Activated naive CD4-positive, alpha-beta T cell treated with anti-CD3 and anti-CD28 coated beads for 36 hours (primary cell): ENCODE measurements at places on chromosomes 2 and 18. TPM values are rescaled to one million over a fixed set of nuclear protein-coding genes. Genes with fewer than 3 reads are reported as not detected.

DNA sequence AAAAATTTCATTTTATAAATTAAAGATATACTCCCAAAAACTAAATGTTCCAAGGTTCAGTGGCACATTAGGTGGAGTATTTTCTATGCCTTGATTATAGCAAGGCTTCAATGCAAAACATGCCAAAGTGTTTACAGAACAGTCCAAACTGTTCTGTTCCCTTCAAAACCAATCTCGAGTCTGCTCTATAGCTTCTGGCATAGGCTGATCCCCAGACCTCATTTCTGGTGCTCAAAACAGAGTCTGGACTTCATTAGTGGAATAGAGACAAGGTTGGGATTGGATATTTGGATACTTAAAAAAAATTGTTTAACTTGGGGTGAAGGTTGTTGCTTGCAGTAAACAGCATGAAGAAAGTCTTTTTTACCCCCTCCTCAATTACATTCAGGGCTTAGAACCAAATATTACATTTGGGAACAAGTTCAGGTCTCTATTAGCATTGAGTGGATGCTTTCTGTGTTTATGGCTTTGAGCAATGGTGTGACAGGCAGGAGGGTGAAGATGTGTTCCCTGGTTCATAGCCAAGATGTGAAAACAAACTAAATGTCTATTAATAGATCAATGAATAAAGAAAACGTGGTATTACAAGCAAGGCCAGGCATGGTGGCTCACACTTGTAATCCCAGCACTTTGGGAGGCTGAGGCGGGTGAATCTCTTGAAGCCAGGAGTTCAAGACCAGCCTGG is 208.1 kb upstream of the RND3 start:
- DNase-seq, result no peak

VWA3B gene
- total RNA-seq, result 0.43 TPM

ITGA4 gene
- 26.6 TPM for total RNA-seq

KLHL29 gene
- total RNA-seq, result 2.4 TPM

DNA sequence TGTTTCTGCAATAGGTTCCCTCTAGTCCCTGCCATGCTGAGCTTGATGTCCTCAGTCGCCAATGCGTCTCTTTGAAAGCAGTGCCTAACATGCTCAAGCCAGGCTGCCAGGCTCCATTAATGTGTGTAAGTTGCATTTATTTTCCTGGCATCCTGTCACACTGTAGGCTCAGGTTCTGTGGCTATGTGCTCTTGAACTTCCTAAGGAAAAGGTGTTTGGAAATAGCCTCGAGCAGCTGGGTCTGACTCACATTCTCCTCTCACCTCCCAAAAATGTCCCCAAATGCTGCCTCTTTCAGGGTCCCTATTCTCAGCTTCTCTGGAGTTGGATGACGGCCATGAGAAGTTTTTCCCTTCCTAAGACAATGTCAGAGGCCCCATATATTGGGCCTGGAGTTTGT is 58.0 kb upstream of the SLC14A2 start:
- no peak for DNase-seq

- DNase-seq, result no peak
Observed at GRCh38 chr2:150204451-150204850, 283.0 kb downstream of the RND3 start.

B4GALT6 gene
- total RNA-seq, result 3.6 TPM

TEKT4 gene
- not detected for total RNA-seq

TMEM17 gene
- total RNA-seq, result not detected

DNA sequence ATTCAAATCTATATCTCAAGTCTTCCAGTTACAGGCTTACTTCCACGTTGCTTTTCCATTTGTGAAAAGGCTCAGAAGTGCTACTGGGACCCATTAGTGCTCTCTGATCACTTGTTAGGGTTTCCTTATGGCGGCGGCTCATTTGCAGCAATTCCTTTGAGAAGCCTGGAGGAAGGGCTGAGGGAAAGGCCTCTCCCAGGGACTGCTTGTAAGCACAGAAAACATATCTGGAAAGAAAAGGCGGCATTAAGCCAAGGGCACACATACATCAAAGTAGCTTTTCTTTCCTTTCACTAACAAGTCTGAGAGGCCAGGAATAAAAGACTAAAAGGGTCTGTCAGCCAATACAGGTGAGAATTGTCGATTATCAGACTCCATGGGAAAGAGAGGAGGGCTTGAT is 39.4 kb upstream of the ITGB6 start:
- DNase-seq, result no peak

DNA sequence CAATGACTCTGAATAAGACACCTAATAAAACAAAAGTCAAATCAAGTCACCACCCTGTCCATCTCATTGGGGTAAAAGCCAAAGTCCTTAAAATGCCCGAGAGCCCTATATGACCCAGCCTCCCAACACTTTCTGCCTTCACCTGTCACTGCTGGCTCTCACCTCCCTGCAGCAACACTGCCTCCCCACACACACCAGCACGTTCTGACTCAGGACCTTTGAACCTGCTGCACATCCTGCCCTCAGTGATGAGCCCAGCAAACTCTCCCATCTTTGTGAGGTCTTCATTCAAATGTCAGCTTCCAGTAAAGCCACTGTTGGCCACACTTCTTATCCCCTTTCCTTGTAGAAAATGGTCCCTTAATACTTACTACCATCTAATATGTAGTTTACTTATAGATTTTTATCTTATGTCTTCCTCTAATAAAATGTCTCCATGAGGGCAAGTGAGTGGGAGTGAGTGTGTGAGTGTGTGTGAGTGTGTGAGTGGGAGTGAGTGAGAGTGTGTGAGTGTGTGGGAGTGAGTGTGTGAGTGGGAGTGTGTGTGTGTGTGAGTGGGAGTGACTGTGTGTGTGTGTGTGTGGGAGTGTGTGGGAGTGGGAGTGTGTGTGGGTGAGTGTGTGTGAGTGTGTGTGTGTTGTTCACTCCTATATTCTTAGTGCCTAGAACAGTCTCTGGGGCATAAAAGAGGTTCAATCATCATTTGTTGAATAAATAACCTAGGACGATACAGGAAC is 504.7 kb downstream of the EIPR1 start:
- DNase-seq, result peak; percentile 14

CCDC74A gene
- 7.1 TPM for total RNA-seq

- no peak for DNase-seq
Observed at GRCh38 chr2:1687254-1687653, 57.1 kb downstream of the PXDN start.

- DNase-seq, result no peak
Observed at GRCh38 chr2:169415233-169415748, 53.0 kb upstream of the LRP2 start.

DNA sequence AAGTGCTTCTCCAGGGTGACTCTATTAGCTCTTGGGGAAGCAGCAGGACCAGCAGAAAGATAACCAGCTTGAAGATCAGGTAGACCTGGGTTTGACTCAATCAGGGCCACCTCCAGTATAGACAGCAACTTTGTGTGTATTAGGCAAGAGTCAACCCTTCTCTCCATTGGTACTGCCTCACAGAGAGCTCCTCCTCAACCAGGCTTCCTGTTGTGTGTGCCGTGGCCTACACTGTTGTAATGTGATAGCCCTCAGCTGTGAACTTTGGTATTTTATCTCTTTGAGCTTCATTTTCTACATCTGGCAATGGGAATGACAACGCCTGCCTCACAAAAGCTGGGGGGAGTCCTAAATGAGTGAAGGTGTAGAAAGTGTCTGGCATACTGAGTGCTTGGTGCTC is 17.0 kb upstream of the MAP3K20 start:
- no peak for DNase-seq

DNA sequence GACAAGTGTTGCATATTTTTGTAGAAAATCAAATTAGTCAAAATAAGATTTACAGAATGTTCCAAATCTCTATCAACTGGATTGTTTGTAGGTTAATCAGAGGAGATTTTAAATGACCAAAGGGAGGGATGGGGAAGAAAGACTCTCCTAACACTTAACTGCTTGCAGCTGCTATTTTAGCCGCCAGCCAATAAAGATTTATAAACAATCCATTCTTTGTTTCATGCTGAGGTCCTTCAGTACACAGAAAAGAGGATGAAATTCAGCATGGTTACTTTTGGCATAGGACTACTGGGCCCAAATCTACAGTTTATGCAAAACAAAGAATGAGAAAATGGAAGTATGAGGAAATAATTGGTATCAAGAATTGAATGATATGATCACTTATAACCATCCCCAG is 86.4 kb upstream of the FN1 start:
- DNase-seq, result no peak

DNA sequence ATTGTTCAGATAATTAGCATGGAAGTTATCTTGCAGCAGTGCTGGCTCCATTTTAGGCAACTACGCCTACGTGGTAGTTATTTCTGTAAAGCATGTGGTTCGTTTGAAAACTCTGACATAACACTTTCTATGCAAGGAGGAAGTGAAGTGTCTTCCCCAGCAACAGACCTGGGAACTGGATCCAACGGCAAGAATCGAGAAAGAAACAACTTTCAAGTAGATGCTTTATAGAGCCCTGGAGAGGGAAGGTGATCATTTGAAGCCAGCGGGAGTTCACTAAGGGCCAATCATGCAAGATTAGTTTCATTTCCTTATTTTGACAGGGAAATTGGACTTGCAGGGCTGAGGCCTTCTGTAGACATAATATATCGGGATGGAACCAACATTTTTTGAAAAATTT is 218.3 kb downstream of the ACKR3 start:
- DNase-seq, result no peak

ME2 gene
- 146 TPM for total RNA-seq

DNA sequence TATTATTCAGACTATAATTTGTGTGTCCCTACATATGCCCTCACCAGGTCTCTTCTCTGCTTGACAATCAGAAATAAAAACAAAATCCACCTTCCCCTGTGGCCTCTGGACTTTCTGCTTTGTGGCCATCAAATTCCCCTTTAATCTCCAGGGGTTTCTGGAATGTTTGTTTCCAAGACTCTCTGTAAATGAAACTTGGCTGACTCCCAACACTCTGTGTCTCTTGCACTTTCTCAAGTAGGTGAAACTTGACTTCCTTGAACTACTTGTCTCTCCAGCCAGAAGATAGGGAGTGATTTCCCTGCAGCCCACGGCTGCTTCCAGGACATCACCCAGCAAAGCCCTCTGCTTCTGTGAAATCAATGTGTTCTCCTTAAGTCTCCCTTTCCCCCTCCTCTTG is 54.1 kb upstream of the AQP4 start:
- no peak for DNase-seq

- no peak for DNase-seq
Observed at GRCh38 chr2:146457221-146457620, 1387.6 kb upstream of the ACVR2A start.

- DNase-seq, result no peak
Observed at GRCh38 chr2:63436488-63436887, 151.8 kb downstream of the WDPCP start.

- DNase-seq, result peak; percentile 35
Observed at GRCh38 chr2:181104512-181105115, 124.2 kb downstream of the UBE2E3 start.
